ENCODE measurements at places on chromosomes 3 and 15.

DNA sequence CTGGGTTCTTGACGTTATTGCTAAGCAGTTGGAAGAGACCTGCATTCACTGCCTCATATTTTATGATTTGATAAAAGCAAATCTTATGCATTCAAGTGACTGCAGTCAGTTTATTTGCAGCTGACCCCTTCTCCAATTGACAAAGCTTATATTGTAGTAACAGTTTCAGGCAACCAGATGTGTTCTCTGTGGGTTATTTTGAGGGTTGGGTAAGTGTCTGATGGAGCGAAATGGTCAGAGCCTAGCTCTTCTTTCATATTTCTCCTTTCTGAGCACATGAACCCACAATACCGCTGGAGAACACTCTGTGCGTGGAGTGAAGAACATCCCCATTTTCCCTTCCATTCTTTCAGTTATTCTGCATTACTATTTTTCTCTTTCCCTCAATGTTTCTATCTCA lies 125.8 kb upstream of the KCNH8 start:
- no peak for DNase-seq

GRCh38 chr15:87609474-87609873 lies 647.1 kb downstream of the NTRK3 start:
- peak; percentile 65 for DNase-seq

- DNase-seq: no peak
These were observed 179.8 kb downstream of the MEX3B start for GRCh38 chr15:81865850-81866537.

- DNase-seq: peak; percentile 4
These were observed 427.9 kb upstream of the AGTR1 start for GRCh38 chr3:148269816-148270215.

DNA sequence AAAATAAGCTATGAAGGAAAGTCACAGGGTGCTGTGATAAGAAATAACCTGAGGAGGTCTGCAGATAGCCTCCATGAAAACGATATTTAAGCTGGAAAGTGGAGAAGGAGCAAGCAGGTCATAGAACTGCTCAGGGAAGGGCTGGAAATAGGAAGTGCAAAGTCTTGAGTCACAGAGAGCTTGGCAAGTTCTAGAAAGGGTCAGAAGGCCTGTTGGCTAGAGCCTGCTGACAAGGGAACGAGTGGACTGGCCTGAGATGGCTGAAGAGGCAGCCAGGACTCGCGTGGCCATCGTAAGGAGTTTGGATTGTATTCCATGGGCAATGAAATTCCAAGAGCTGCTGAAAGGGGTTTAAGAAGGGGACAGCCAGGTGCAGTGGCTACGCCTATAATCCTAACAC lies 64.7 kb upstream of the IL12A start:
- DNase-seq: peak; percentile 51

DNA sequence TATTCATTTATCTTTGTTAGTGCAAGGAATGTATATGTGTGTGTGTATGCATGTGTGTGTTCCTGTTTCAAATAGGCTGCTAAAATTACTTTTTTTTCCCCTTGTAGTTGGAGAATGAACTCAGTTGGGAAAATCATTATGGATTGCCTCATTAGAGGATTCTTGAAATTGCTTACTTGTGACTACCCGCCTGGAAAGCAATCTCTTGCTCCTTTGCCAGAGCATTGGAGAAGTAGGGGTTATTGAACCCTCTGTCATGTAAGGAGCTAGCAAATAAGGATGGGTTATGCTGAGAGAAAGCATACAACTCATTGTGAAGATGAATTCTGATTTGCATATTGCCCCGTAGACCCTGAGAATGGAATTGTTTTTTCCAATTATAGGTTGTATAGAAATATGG lies 474.5 kb downstream of the CADM2 start:
- DNase-seq: no peak

Data from fibroblast of mammary gland (primary cell).